ENCODE measurements at places on chromosomes 3 and 15.

DNA sequence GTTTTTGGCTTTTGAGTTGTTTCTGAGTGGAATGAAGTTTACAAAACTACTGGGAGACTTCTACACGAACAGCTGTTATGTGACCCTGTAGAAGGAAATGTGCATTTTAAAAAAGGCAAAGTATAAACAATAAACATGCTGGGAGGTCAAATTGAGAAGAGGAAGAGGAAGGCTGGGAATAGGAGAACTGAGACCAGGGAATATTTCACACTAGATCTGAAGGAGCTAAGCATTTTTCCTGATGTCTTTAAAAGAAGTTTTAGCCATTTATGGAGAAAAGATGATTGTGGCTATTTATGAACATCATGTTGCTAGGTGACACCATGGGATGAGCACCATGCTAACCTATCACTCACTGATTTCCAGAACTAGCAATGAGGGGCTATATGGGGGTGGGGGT lies 76.3 kb upstream of the FAM98B start:
- no peak for DNase-seq

- no peak for DNase-seq
Observed at GRCh38 chr3:73055583-73055982, 5.9 kb upstream of the EBLN2 start.

GRCh38 chr3:173399044-173399443 lies 1.5 kb downstream of the NLGN1 start:
- DNase-seq, result no peak

- DNase-seq, result no peak
Observed at GRCh38 chr3:76986876-76987474, 52.9 kb upstream of the ROBO2 start.

DNA sequence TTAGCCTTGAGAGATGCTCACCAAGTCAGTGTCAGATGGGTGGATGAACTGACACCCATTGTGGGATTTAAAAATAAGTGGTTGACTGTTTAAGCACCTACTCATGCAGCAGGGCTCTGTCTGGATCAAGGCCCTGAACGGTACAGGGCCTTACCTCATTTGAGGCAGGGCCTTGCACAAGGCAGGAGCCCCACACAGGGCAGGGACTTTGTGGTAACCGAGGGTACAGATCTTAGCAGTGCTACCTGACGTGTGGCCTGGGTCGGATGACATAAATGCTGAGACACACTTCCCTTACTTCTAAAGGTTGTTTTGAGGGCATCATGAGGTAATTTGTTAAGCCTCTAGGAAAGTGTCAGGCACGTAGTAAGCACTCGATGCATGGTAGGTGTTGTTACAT lies 59.5 kb upstream of the PLXNA1 start:
- no peak for DNase-seq

GRCh38 chr15:39244776-39245175 lies 336.1 kb upstream of the THBS1 start:
- DNase-seq, result no peak

- DNase-seq, result no peak
Observed at GRCh38 chr3:16885593-16886302, 993 bp downstream of the PLCL2 start.

GRCh38 chr3:44890258-44890657 lies 15.8 kb downstream of the TGM4 start:
- DNase-seq, result no peak

DNA sequence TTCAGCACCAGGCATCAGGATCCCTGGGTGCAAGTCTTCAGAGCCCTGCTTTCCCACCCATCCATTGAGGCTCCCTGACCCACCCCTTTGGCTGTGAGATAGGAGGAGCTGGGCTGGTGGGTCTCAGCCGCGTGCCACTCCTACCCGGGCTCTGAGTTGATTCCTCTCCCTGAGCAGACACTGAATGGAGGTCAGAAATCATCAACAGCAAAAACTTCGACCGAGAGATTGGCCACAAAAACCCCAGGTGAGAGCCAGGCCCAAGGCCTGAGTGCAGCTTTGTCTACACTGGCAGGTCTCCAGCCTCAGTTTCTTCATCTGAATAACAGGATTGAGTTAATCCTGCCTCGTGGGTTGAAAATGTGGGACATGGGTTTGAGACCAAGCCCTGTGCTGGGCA lies 7.8 kb downstream of the TMEM43 start:
- DNase-seq, result no peak

DNA sequence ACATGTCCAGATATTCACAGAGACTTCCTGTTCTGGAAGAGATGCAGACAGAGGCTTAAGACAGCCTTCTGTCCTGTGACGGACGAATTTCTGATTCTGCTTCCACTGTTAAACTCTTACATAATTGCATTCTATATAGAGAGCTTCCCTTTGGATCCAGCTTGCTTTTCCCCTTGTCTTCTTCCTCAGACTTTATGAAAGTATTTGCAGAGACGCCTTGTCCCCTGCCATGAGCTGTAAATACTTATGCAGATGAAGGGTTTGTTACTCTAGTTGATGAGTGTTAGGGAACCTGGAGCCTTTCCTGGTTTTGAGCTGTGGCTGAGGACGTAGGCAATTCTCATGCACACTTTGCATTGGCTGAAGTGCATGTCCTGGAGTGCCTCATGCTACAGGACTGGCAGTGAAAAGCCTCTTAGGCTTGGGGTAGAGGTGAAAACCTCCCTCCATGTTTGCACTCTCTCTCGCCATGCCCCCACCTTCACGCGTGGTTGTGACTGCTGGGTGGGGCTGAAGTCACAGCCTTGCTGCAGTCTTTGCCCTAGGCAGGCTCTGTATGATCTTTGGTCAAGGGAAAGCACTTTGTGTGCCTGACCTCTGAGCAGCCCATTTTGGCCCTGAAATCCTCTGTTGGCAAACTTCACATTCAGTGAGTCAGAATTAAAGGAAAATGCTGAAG lies 286.6 kb downstream of the PTPRG start:
- DNase-seq, result no peak

DNA sequence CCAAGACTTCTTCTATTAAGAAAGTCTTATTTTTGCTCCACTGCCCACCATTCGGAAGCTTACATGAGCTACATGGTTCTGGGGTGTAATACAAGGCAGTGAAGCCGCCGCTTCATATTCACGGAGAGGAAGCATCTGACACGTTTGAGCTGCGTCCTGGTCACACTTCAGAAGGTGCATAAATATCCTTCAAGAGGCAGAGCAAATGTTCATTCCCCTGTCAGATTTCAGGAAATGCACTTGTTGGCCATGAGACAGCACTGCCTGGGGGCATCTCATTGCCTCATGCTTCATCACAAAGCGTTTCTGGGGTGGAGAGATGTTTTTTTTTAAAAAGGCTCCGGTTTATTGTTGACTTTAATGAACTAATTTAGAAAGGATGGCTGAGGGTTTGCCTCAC lies 119.9 kb downstream of the CADPS start:
- DNase-seq, result no peak

- no peak for DNase-seq
Observed at GRCh38 chr3:128727996-128728395, 2.0 kb downstream of the RAB7A start.

- no peak for DNase-seq
Observed at GRCh38 chr3:50125541-50126286, 29.4 kb upstream of the SEMA3F start.

DNA sequence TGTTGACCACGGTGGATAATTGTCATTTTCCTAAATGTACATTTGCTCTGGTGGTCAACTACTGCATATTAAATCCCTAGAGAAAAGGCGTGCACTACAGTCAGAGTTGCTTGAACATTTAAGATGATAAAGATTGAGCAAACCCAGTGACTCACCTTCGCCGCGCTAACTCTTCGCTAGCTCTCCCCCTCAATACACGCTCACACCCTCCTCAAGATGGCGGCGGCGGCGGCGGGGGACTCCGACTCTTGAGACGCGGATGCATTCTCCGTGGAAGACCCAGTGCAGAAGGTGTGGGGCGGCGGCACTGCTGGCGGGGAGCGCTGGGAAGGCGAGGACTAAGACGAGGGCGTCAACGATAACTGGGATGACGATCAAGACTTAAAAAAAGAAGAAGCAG lies 79.8 kb upstream of the PFN2 start:
- DNase-seq, result no peak

GRCh38 chr3:197398286-197398878 lies 100.0 kb upstream of the DLG1 start:
- DNase-seq, result no peak

DNA sequence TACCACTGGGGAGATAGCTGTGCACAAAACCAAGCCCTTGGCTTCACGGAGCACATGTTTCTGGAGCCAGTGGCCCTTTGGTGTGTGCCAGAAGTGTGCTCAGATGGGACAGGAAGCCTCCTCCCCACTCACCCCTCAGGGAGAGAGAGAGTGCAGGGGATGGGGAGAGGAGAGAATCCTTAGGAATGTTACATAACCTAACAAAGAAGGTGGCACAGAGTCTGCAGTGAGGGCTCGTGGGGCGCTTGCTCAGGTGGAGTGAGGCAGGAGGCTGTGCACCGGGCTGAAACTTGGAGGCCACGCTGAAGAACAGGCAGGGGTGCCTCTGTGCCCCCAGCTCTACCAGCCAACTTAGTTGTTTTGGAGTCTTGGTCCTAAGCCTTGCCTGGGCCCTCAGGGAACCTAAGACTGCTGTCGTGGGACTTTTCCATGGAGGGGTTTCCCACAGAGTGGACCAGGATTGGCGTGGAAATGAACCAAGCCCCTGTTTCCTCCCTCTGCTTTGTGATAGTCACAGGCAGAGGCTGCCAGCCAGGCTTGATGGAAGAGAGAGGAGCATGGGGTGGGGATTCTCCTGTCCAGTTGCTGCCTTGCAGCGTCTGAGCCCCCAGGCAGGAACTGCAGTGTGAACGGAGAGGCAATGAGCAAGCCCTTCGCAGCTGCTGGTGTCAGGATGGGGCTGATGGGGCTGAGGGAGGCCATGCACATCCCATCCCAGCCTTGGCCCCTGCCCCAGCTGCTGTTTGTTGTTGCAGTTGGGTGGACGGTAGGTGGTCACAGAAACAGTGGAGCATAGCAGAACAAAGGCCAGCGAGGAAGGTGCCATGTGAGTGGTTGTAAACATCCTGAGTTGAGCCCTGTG lies 32.7 kb downstream of the PDIA5 start:
- no peak for DNase-seq

DNA sequence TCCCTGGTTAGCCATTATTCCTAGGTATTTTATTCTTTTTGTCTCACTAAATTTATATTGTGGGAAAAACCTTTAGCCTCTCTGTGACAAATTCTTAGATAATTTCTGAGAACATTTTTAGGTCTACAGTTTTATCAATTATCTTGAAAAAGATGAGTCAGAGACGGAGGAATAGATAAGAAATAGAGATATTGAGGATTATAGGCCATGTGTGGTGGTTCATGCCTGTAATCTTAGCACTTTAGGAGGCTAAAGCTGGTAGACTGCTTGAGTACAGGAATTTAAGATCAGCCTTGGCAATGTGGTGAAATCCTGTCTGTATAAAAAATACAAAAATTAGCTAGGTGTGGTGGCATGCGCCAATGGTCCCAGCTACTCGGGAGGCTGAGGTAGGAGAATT lies 960.2 kb downstream of the SQOR start:
- no peak for DNase-seq

DNA sequence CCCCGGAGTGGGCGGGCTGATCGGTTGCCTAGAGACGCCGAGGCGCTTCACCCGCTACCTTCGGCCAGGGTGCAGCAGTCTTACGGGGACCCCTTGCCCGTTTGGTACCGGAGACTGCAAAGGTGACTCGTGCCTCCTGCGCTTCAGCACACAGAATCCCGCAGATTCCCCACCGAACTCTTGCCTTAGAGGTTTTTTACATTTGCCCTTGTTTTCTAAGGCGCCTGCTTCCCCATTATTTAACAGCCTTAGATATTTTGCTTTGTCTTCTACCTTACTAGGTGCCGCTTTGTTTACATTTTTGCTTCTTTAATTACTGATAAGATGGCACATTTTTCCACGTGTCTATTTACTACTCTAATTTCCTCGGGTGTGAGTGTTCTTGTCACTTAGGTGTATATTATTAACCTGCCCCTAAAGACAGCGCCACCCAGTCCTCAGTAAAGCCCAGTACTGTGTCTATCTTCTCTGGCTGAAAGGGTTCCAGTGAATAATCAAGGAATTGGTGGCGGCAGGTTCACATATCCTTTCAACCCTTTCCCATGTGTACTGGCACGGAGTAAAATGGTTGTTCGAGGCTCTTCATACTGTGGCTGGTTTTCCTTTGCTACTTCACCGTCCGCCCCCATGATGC lies 573 bp upstream of the CEP152 start:
- DNase-seq, result no peak

DNA sequence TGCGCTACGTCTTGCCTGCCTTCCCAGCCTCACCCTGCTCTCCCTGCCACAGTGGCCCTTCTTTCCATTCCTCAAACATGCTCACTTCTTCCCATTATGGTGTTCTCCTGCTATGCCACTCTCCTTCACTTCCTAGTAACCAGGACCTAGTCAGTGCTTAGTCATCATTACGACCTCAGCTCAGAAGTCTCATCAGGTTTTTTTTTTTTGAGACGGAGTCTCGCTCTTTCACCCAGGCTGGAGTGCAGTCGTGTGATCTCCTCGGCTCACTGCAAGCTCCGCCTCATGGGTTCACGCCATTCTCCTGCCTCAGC lies 149.5 kb downstream of the GREM1 start:
- no peak for DNase-seq

GRCh38 chr3:23663246-23663645 lies 142.5 kb upstream of the UBE2E1 start:
- no peak for DNase-seq

- DNase-seq, result no peak
Observed at GRCh38 chr15:45481135-45481534, 41.4 kb downstream of the SLC30A4 start.

- no peak for DNase-seq
Observed at GRCh38 chr3:76888856-76889255, 151.0 kb upstream of the ROBO2 start.

GRCh38 chr3:55576621-55577388 lies 89.7 kb upstream of the WNT5A start:
- DNase-seq, result no peak

DNA sequence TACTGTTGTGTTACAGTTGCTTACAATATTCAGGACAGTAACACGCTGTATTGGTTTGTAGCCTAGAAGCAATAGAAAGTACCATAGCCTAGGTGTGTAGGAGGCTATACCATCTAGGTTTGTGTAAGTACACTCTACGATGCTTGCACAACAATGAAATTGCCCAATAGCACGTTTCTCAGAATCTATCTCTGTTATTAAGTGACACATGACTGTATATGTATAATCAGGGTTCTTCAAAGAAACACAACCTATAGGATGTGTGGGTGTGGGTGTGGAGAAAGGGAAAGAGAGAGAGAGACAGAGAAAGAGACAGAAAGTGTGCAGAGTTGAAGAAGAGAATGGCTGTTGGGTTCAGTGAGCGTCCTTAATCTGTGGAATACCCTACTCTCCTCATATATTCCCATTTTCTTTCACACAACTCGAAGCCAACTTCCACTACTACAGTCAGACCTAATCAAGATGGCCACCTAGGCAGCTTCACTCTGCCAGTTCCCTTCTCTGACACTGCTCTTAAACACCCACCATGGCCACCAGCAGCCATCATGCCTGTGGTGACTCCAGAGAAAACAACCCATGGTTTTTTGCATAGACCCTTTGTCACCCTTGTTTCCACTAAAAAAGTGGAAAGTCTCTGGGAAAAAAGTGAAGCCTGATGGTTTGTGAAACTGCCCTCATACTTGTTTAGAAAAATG lies 5.8 kb upstream of the PPP4R2 start:
- DNase-seq, result no peak

- no peak for DNase-seq
Observed at GRCh38 chr15:33460166-33460805, 149.5 kb downstream of the RYR3 start.
